ENCODE measurements at places on chromosomes 4 and X.

GRCh38 chrX:152824841-152825374 lies 5.6 kb downstream of the CETN2 start:
- no peak for DNase-seq

GRCh38 chr4:36285784-36286480 lies 4.5 kb downstream of the DTHD1 start:
- DNase-seq = no peak

- no peak for DNase-seq
Observed at GRCh38 chrX:39513836-39514235, 583.9 kb downstream of the BCOR start.

- DNase-seq = no peak
Observed at GRCh38 chr4:87901422-87901992, 68.7 kb downstream of the MEPE start.

GRCh38 chr4:162841753-162842152 lies 324.9 kb downstream of the NAF1 start:
- no peak for DNase-seq

GRCh38 chrX:43627147-43627546 lies 29.0 kb upstream of the MAOA start:
- no peak for DNase-seq

DNA sequence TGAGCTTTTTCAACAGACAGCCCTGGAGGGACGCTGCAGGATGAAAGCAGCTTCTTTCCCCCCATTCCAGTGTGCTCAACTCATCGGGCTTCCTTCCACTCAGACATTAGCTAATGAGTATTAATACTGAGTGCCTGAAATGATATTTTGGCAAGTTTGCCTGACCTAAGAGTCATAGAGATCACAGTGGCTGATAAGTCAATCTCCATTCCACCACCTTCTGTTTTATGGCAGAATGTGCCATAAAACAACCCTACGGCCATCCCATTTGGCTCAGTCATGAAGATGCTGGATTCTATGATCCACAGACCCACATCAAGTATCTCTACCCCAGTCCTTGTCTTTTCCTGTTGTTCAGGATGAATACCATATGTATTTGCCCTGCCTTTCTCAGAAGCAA lies 48.3 kb upstream of the MAB21L2 start:
- no peak for DNase-seq

DNA sequence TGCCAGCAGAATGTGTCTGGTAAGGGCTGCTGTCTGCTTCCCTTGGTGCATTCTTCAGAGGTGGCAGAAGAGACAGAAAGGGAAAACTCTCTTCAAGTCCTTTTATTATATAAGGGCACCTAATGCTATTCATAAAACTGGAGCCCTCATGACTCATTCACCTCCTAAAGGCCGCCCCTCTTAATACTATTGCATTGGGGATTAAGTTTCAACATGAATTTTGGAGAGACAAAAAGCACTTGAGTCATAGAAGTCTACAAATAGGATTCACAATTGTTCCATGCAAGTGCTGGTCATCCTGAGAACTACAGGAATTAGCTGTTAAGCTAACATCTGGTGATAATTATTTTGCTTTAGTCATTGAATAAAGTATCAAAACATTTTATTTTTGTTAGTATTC lies 349.5 kb downstream of the HS3ST1 start:
- DNase-seq = no peak

DNA sequence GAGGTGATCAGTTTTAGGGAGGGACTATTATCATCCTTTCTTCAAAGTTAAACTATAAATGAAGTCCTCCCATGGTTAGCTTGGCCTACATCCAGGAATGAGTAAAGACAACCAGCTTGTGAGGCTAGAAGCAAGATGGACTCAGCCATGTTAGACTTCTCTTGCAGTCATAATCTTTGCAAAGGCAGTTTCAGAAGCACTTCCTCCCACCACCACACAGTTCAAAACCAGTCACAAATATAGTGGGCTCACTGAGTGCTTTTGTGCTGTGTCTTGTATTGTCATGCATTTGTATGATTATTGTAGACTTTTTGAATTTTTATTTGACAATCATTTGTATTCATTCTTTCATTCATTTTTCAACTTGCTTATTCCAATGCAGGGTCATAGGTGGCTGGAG lies 204.5 kb downstream of the ZNF674 start:
- DNase-seq = no peak

- no peak for DNase-seq
Observed at GRCh38 chrX:39904816-39905537, 192.8 kb downstream of the BCOR start.

DNA sequence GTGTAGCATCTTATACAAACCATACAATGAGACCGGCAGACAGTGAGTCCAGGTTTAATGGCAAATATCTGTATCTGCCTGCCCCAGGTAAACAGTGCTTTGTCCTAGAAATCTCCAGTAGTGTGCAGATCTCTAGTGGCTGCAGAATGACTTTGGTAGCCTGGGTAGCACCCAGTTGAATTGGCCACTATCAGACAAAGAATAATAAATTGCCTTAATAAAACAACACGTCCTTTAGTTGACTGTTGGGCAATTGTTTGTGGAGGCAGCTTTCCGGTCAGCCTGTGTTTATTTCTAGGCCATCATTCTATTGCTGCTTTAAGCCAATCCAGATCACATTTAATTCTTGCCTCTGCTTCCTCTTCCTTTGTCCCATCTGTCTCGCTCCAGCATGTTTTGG lies 52.5 kb downstream of the SNX25 start:
- DNase-seq = no peak
